ENCODE measurements at places on chromosomes 6 and 20.
A peak's percentile ranks its signal among the peaks of the same experiment; 100 is the strongest.

GRCh38 chr6:128932061-128932460 is 49.1 kb downstream of the LAMA2 start:
- peak; percentile 6 for DNase-seq

DNA sequence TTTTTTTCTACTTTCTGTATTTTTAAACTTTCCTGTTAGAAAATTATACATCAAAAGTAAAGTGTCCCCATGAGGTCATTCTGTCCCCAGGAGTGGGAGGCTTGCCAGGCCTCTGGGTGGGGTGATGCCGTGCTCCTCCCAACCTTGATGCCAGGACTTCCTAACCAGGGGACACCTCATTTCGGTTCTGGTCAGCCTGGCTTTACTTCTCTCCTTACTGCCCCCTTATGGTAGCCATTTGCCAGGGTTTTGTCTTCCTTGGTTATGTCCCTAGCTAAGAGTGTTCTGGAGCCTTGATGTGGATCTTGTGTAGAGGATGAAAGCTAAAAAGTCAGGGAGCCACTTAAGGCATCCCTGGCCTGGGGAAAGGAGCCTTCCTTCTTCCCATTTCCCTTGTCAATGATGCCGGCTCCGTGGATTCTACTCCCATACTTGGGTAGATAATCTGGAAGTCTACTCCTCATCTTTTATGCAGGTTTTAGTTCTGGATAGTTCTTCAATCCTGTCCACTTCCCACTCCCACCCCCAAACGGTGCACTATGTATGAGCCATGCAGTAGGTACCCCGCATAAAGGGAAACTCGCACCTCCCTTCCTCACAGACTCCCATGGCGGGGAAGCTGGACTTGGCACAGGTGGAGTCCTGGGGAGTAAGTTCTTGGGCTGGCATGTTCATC is 164.1 kb upstream of the SALL4 start:
- DNase-seq: peak; percentile 62

DNA sequence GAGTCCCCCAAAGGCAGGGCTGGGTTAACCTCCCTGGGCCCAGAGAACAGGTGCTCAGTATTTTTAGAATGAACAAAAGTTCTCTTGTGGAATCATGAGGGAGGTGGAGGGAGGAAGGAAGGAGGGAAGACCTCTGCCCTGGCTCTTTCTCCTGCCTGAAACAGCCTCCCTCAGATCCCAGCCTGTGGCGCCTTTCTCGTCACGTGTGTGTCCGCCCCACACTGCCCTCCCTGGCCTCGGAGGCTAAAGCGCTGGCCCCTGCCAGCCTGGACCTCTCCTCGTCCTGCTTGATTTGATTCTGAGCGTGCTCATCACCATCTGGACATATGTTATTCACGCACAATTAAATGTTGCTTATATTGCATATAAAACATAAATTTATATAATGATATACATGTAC is 40.9 kb downstream of the PHACTR3 start:
- DNase-seq: no peak

DNA sequence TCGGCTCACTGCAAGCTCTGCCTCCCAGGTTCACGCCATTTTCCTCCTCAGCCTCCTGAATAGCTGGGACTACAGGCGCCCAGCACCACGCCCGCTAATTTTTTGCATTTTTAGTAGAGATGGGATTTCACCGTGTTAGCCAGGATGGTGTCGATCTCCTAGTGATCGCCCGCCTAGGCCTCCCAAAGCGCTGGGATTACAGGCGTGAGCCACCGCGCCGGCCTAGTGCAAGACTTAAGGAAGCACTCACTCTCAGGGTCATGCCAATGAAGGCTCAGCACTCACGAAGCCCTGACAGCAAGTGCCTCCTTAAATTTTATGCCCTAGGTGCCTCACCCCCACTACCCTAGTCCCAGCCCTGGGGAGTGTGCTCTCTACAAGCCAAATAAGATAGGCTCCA is 4.7 kb upstream of the DOK5 start:
- no peak for DNase-seq

- DNase-seq: no peak
Observed at GRCh38 chr6:111283707-111284106, 196.4 kb downstream of the SLC16A10 start.

DNA sequence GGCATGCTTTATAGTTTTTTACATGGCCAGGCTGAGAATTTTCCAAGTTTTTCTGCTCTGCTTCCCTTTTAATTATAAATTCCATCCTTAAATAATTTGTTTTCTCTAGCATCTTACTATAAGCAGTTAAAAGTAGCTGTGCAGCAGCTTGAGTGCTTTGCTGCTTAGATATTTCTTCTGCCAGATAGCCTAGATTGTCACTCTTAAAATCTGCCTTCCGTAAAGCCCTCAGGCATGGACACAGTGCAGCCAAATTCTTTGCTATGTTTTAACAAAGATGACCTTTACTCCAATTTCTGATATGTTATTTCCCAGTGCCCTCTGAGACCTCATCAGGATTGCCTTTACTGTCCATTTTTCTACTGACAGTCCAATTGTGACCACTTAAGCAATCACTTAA is 92.6 kb upstream of the SGK1 start:
- no peak for DNase-seq

- no peak for DNase-seq
Observed at GRCh38 chr6:122361314-122361979, 38.0 kb upstream of the HSF2 start.

DNA sequence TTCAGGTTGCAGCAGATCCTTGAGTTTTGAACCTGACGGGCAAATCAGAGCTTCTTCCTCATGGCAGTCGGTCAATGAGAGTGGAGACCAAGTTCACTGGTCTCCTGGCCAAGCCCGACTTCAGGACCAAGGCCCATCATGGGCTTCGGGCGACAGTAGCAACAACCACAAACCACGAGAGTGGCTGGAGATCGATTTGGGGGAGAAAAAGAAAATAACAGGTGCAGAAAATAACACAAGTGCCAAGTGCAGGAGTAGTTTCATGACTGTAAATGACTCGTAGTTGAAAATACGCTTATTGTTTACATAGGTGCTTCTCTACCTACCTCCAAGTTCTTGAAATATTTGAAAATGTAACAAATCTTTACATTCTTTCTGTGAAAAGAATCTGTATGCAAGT is 56.1 kb downstream of the DCBLD1 start:
- DNase-seq: no peak

DNA sequence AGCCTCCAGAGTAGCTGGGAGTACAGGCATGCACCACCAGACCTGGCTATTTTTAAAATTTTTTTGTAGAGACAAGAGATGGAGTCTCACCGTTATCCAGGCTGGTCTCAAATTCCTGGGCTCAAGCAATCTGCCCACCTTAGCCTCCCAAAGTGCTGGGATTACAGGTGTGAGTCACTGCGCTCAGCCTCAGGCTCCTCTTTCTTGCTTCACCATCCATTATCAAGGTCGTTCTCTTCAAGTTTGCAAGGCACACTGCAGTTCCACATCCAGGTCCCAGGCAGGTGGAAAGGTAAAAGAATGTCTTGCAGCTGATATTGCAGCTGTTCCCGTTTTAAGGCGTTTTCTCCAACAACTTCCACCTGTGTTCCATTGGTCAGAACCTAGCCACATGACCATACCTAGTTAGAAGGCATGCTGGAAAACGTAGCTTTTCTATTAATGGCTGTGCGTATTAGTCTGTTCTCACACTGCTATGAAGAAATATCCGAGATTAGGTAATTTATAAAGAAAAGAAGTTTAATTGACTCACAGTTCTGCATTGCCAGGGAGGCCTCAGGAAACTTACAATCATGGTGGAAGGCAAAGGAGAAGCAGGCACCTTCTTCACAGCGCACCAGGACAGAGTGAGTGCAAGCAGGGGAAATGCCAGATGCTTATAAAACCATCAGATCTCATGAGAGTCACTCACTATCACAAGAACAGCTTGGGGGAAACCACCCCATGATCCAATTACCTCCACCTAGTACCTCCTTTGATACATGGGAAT is 51.7 kb downstream of the PCNA start:
- no peak for DNase-seq

GRCh38 chr6:36120979-36121786 is 9.1 kb upstream of the MAPK13 start:
- peak; percentile 30 for DNase-seq

- DNase-seq: no peak
Observed at GRCh38 chr6:44995486-44996132, 332.5 kb upstream of the RUNX2 start.

DNA sequence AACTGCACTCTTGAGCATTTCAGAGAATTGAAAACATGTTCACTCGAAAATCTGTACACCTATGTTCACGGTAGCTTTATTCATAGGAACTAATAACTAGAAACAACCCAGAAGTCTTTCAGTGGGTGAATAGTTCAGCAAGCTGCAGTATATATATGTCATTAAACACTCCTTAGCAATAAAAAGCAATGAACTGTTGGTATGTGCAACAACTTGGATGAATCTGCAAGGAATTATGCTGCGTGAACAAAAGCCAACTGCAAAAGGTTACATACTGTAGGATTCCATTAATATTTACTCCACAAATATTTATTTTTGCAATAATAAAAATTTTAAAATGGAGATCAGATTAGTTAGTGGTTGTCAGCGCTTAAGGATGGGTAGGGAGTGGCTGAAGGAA is 22.1 kb upstream of the FKBP1A start:
- no peak for DNase-seq

- no peak for DNase-seq
Observed at GRCh38 chr20:60785785-60786184, 466.3 kb upstream of the CDH4 start.

DNA sequence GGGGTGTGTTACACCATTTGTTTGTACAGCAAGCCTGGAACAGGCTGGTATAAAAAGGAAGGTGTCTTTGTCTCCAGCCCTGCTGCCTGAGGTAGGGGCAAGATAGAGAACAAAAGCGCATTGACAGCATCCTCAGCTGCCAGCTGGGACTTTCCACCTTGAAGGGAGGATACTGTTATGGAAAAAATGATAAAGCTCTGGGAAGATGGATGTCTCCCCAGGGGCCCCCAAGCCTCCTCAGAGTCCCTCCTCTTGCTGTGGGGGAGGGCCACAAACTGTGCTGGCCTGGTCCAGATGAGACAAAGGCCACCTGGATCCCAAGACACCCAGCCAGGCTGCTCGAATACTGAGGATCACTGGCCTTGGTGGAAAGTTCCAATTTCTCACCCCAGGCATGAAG is 13.0 kb downstream of the REM1 start:
- no peak for DNase-seq

DNA sequence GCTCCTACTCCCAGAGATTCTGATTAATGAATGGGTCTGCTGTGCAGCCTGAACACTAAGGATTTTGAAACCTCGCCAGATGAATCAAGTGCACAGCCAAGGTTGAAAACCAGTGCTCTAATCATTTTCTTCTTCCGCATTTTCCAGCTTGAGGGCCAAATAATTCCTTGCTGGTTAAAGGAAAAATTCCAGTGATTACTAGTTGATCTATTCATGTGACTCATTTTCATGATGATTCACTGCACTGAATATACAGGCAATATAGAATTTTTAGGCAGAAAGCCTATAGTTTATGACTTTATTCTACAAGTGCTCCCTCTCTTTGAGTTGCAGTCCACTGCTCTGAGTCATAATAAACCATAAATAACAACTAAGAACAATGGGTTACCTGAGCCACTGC is 80.6 kb upstream of the PROKR2 start:
- DNase-seq: peak; percentile 19

DNA sequence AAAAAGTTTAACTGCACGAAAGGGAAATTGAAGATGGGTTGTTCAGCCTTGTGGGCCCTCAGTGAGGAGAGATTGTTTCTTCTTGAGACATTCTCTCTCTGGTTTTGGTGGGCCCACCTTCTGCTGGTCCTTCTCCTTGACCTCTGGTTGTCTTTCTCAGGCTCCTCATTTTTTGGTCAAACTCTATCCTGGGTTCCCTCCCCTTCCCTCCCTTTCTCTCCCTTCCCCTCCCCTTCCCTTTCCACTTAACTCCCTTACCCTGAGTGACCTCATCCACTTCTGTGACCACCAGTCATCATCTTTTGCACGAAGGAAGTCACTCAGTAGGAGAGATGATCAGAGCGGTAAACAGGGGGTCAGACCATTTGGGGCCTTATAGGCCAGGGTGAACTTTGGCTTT is 71.5 kb upstream of the RALY start:
- DNase-seq: no peak

GRCh38 chr20:25521382-25521781 is 63.9 kb downstream of the NINL start:
- DNase-seq: no peak

DNA sequence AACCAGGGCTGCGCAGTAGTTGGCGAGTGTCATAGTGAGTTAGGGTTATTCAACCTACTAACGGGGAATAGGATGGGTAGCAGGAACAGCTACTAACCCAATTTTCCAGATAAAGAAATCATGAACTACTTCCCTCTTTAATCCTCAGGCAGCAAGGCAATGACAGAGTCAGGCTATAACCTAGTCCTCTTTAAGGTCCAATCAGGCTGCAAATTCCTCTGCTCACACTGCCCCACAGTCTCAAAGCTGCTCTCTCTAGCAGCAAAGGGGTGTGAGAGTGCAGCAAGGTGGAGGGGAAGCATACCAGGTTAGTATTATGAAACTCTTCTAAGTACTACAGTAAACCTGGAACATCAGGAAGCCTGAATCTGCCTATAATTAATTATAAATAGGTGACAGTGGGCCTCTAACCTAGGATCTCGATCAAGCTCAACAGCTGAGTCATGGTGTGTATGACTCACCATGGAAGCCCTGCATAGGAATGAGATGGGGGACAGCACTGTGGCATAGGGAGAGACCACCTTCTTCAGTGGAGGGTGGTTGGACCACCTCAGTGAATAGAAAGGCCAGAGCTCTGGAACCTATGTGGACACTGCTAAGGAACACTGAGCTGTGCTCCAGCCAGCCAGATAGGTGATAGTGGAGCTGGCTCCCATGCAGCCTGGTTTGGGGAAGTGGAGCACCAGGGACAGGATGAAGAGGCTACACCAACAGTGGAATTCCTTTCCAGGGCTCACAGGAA is 7.9 kb downstream of the PEX6 start:
- peak; percentile 55 for DNase-seq

- no peak for DNase-seq
Observed at GRCh38 chr6:26516481-26517427, 16.7 kb downstream of the BTN1A1 start.

DNA sequence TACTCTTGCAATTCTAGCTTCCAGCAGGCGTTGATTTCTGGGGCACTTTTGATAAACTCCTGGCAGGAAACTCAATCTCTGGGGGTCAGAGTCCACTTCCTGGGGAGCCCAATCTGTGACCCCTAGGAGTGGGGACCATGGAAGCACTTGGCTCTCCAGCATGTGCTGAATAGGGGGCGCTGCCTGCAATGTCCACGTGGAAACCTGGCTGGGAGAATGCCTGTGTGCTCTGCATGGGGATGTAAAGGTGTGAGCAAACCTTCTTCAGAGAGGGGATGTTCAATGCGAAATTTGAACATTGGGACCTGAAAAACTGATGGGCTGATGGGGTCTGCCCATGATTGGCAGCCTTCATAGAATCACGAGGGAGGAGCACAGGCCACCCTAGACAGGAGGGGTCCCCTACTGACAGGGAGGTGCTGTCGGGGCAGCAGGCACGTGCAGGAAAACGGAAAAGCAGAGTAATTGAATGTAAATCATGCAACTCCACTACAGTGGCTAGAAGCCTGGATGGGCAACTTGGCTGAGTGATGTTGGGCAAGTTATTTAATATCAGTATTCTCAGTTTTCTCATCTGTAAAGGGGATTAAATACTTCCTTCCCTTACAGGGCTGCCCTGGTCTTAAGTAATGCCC is 47.8 kb downstream of the CEP43 start:
- DNase-seq: no peak

GRCh38 chr6:109706513-109706912 is 15.4 kb downstream of the FIG4 start:
- DNase-seq: no peak

Measured in fibroblast of skin of right biceps (primary cell).